ENCODE measurements at places on chromosomes 11 and 22.

DNA sequence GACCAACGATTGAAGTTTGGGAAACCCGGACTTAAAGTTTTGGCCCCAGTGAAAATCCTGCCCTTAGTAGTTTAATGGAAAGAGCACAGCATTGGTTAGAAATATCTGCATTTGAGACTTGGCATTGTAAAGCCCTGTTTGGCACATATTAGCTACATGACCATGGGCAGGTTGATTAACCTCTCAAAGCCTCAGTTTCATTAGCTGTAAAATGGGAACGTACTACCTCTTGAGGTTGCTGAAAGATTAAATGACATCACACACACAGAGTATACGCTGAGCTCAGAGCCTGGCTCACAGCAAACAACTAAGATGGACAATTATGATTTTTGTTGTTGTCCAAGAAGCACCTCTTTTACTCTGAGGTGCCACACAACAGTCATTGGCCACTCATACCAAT is 153.0 kb upstream of the TIMP3 start:
- DNase-seq = no peak

- DNase-seq = no peak
These were observed 110.2 kb upstream of the MTNR1B start for GRCh38 chr11:92859156-92859690.

DNA sequence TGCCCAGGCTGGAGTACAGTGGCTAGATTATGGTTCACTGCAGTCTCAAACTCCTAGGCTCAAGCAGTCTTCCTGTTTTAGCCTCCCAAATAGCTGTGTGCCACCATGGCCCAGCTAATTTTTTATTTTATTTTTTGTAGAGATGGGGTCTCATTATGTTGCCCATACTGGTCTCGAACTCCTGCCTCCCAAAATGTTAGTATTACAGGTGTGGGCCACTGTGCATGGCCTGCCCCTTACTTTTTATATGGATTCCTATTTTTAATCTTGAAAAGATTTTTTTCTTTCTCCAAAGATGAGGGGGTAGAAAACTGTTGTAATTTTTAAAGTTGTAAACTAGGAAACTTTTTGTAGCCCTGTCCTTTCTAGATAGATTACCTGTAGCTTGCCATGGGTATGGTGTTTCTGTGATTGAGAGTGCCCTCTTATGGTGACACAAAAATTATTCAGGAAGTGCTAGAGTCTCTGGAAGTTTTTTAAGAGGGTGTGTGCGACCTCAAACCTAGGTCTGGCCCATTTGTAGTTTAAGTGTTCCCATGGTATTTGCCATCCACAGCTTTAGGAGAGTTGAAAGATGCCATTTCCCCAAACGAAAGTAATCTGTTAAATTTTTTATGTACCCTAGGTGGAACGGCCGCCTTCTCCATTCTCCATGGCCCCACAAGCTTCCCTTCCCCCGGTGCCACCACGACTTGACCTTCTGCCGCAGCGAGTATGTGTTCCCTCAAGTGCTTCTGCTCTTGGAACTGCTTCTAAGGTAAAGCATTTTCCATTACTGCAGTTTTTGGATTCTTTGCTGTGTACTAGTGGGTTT is 32.4 kb downstream of the MCAM start:
- DNase-seq = peak; percentile 10

GRCh38 chr22:50460938-50461337 is 13.9 kb downstream of the SBF1 start:
- DNase-seq = no peak

DNA sequence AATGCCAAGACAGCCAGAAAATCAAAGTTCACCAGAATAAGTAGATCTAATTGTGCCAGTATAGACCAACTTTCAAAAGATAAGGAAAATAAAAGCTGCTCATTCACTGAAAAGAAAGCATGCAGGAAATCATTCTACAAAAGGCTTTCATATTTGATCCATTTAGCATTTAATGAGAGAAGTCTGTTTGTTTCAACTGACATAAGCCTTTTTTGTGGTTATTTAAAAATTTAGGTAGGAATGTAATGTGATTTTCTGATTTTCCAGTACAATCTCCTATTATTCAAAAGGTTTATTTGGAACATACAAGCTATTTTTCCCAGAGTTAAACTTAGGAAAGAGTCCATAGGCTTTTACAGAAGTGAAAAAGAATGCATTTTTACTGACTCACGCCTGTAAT is 92.7 kb downstream of the SBF2 start:
- no peak for DNase-seq

DNA sequence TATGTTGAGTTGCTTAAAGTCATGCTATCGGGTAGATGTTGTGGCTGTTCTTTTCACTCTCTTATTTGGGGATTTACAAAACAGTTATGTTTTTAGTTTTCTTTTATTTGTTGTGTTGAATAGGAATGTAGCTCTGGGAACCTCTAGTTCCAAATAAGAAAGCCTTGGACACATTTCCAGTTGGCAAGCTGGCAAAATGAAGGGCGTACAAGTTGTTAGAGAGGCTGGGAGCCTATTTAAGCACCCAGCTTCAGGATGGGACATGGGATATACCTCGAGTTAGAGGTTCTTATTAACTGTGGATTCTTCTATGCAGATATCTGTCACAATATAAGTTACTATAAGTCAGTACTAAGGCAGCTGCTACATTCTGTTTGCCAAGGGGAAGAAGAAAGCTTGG is 22.8 kb downstream of the PPARA start:
- DNase-seq = no peak

DNA sequence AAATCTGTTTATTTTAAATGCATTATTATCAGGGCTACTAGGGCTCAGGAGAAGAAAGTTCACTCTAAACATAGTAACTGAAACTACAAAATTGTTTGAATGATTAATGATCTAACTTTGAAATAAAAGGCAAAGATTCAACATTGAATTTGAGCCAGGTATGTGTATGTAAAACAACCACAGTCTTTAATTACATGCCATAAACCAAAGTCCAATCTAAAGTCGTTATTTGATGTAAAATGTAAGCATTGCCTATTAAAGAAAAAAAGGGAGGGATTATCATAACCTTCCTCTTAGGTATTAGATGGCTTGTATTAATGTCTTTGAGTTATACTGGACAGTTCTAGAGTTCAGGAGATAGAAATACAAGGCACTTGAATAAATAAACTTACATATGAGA is 25.2 kb upstream of the PANX1 start:
- no peak for DNase-seq

GRCh38 chr11:12276831-12277475 is 100.4 kb upstream of the PARVA start:
- DNase-seq = no peak

DNA sequence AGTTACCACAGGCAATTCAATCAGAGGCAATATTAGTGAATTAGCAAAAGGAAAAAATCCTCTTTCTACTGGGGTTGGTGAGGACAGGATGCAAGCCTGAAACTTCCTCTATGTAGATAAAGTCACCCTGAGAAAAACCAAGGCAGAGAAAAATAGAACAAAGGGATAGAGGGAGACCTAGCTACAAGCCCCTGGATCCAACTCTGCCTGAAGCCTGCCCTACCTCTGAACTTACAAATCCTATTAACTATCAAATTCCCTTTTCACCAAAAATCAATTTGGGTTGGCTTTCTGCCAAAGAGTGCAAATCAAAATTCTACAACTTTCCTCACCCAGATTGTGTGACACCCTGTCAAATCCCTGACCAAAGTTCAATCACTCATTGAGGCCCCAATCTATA is 161.3 kb downstream of the LARGE1 start:
- no peak for DNase-seq

DNA sequence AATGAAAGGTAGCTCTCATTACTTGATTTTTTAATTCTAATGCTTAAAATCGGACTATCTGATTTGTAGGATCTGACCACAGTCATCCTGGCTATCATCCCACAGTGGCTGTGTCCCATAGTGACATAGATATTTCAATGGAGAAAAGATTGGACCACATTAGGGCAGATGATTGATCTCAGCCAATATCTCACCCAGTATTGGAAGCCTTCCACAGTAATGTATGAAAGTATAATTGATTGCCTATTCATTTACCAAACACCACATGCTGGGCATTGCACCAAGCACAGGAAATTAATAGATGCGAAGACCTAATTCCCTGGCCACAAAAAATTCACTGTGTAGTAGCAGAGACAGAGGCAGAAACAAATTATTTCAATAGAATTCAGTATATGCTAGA is 37.6 kb downstream of the FZD4 start:
- DNase-seq = no peak

- DNase-seq = no peak
These were observed 480 bp downstream of the PLEKHA7 start for GRCh38 chr11:17013548-17014320.

DNA sequence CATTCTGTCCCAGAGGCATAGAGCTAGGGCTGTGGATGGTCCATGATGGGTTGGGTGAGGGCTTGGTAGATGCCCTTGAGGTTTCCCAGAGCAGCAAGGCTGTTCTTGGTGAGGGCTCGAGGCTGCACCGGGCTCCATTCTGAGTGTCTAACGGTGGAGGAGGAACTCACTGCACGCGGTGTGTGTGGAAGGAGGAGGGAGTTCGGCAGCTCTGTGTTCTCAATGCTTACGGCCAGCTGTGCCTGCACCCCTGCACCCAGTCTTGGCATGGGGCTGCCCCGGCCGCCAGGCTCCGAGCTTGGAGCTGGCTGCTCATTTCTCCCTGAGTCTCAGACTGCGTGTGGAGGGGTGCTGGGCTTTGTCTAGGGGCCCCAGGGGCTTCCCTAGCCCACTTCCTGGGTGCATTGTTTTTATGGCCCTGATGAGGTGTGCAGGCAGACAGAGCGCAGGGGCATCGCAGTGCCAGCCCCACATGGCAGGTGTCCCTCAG is 1247.1 kb downstream of the BRD1 start:
- DNase-seq = no peak

GRCh38 chr11:44269369-44270351 is 40.3 kb downstream of the ALX4 start:
- no peak for DNase-seq

GRCh38 chr11:14637868-14638409 is 5.7 kb upstream of the PDE3B start:
- DNase-seq = no peak

DNA sequence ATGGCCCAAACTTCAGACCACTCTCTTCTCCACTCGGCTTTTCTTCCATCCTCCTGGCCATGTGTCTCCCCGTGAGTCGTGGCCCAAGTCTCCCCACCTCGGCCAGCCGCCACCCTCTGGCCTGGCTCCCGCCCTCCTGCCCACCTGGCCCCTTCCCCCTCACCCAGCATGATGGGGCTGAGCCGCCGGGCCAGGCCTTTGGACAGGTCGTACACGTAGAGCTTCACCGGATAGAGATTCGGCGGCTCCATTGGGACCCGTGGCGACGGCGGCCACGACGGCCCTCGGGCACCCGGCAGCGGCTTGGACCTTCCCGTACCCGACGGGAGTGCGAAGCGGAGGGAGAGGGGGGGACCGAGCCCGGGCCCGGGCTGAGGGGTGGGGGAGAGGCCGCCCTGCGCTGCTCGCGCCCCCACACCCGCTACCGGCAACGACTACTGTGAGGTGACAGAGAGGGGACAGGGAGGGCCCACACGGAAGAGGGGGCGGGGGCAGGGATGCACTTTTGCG is at the start of gene DESI1:
Gene DESI1, minus strand, starts transcription at position 455 of the 510 bp plus-strand sequence. Its CDS starts 204 bp downstream, at position 251.
- no peak for DNase-seq

DNA sequence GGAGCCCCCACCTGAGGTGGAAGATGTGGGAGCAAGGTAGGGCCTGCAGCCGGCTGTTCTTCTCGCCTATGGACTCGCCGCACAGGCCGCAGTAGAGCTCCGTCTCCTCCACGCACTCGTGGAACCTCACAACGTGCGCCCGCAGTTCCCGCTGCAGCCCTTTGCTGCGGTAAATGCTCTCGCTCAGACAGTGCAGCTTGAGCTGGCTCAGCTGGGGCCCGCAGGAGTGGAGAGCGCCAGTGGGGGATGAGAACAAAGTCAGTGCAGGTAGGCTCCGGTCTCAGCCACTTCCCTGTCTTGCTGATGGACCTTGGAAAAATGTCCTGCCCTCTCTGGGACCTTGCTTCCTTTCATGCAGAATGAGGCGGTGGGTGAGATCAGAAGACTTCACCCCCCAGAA is 10.2 kb downstream of the RAPSN start:
- DNase-seq = no peak

GRCh38 chr11:18324381-18324780 is 2.0 kb downstream of the GTF2H1 start:
- DNase-seq = no peak

- no peak for DNase-seq
These were observed 15.9 kb upstream of the MUC6 start for GRCh38 chr11:1052133-1053011.

GRCh38 chr22:17884084-17884483 is 109.8 kb upstream of the BID start:
- no peak for DNase-seq

DNA sequence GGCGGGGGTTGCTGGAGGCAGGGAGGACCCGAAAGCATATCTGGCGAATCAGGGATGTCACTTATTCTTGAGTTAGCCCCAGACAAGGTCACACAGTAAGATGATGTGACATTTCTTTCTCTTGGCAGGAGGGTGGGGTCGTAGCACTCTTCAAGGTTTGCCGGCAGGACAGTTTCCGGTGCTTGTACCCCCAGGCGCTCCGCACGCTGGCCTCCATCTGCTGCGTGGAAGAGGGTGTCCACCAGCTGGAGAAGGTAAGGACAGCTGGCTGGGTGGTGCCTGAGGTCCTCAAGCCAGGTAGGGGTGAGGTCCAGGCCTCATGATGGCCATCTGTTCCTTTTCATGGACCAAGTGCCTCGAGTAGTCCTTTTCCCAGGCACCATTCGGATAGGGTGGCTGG is 86.0 kb downstream of the INSC start:
- no peak for DNase-seq

- DNase-seq = no peak
These were observed 31.2 kb upstream of the RASL10A start for GRCh38 chr22:29346659-29347058.

DNA sequence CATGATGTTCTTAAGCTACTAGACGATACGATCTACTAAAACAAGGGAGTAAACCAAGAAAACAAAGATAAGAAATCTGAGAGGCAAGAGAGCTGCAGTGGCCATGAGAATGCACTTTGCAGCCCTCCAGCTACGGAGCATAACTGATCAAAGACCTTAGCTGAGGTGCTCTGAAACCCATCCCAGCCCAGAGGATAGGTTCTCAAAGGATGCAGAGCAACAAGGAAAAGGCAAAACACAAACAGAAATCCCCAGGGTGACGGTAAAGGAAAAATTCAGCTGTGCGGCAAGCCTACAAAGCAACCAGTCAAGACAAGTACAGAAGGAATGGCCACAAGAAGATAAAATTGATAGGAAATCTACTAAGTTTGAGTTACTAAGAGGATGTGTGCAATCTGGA is 32.5 kb upstream of the CFAP300 start:
- no peak for DNase-seq

GRCh38 chr11:43790444-43790794 is 90.2 kb upstream of the ALKBH3 start:
- DNase-seq = no peak

GRCh38 chr22:50621948-50622722 is 5.8 kb downstream of the ARSA start:
- no peak for DNase-seq

Measured in hematopoietic multipotent progenitor cell treated with erythropoietin and hydrocortisone succinate and interleukin-3 and kit ligand, for 15 days (in vitro differentiated cells).